ENCODE measurements at places on chromosomes 1 and 21.

GRCh38 chr1:162720996-162721395, 69.5 kb upstream of the HSD17B7 start:
- no peak for DNase-seq

DNA sequence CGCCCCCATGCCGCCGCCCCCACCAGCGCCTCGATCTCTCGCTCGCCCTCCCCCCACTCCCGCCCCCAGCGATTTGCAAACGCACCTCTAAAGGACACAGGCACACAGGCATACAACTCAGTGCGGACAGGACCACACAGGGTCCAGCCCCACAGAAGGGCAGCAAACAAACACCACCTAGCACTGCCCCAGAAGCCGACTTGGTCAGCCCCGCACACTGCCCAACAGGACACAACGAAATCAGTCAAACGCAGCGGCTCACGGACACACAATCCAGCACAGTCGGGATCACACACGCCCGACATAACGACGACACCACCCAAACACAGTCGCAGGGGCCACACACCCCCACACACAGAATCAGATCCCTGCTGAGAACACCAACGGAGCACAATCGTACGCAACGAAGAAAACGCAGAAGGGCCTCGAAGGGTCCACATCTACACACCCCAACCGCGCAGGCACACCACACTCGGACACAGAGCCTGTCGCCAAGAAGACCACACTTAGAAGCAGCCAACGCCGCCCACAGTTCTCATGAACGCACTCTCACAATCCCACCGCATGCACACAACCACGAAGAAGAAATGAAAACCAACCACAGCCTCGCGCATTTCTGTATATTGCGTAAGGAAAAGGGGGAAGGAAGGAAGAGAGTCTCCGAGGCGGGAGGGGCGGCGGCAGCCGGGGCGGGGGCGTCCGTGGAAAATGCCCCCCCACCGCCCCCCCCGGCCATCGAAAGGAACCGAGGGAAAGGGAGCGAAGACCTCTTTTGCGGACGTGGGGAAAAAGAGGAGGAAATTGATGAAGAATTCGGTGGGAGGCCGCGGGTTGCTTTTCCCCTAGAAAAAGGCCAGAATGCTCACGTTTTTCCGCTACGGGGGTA, 481 bp downstream of the TAL1 start:
- no peak for DNase-seq

DNA sequence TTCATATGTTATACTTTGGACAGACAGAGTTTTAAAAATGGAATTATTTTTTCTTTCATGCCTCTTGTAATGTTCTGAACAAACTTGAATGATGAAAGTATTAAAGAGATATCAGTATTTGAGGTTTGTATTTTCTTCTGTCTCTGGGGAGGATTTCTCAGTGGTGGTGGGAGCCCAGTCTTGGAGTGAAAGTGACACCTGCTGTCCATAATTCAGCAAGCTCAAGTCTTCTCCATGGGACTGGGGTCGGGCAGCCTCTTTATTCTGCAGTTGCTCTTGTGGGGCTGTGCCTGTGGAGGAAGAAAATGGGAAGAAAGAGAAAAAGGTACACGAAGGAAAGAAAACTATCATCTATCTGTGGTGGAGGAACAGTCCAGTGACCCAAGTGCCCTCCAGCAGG, 56.1 kb downstream of the SMYD2 start:
- DNase-seq = no peak

GRCh38 chr1:53590531-53591515, 131.6 kb downstream of the DMRTB1 start:
- DNase-seq = no peak

DNA sequence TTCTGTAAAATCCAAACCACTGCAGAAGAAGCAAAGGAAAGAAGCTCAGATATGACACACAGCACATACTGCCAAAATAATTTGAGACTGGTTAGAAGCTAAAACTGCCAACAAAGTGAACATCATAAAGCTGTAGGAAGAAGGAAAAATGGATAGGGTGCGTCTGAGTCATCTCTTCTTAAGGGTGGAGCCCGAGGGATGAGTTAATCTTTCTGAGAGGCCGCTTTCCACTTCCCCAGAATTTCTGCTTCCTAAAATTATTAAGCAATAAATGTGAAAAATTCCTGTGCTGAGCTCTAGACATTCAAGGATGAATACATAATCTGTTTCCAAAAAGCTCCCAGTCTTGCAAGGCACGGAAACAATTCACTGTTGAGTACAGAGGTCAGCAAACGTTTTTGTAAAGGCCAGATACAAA, 20.1 kb downstream of the PPT1 start:
- peak; percentile 43 for DNase-seq

- DNase-seq = no peak
Observed at GRCh38 chr1:41427916-41428737, 56.4 kb downstream of the EDN2 start.

DNA sequence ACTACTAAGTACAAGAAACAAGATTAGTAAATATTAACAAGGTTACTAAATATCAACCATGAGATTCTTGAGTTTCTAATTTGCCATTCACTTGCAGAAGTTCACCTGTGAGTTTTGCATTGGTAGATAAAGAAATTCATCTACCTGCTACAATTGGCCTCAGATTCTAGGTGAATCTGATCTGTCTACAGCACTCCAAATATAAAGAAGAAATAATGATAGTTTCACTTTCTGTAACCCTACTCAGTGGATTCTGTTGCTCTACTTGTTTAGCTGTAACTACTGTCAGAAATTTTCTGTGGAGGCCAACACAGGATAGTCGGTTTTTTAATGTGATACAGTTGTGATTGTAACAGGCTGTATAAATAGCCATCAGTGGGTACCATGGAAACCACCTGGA, 118.6 kb downstream of the NR5A2 start:
- no peak for DNase-seq

- DNase-seq = no peak
Observed at GRCh38 chr1:225063722-225064121, 134.2 kb downstream of the DNAH14 start.

- peak; percentile 82 for DNase-seq
Observed at GRCh38 chr1:117146575-117147340, 25.2 kb upstream of the TRIM45 start.

DNA sequence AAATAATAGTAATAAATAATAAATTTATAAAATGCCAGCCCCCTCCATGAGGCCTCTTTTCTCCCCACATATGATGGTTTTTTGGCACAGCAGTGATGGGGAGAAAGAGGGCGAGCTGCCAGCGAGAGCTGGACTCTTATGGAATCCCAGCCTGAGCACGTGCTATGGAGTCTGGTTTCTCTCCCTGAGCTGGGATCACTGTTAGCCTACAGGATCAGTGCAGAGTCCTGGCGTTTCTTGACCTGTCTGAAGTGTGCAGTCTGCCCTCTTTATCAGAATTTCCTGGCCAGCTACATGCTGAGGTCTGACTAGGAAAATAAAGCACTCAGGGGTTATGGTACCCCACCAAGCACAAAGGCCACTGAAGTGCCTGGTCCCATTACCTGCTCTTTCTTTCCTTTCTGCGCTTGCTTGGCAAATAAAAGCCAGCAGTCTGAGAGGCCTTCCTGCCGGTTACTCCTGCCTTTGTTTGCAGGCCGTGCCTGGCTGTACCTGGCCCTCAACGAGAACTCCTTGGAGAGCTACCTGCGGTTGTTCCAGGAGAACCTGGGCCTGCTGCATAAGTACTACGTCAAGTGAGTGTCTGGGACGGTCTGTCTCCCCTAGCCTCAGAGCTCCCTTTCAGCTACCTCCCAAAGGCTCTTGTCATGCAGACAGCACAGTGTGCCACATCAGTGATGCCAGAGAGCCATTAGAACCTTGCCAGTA, 18.5 kb upstream of the SLC25A34 start:
- DNase-seq = no peak

DNA sequence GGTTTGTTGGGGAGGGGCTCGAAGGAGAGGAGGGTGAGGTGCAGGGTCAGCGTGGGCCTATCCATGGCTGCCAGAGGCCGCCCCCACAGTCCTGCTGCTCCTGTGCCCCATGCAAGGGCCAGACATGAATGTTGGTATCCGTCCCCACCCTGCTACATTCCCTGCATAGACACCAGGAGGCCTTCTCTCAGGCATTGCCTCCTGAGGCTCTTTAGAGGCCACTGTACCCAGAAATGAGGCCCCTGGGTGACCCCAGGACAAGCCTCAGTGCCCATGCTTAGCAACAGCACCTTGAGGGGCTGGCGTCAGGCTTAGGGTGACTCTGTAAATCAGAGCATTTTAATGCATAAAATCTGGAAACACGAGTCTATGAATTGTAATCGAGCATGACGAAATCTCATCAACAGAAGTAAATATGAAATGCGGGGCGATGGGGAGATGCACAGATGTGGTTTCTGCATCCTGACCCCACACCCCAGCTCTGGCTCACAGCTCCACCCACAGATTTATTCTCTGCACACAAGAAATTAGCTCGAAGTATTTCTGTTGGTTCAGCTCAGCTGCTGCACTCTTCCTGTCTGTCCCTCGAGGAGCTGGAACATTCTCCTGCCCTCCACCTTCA, 124.0 kb upstream of the CSF3R start:
- DNase-seq = no peak

- no peak for DNase-seq
Observed at GRCh38 chr21:15291621-15292266, 226.9 kb upstream of the NRIP1 start.

- DNase-seq = no peak
Observed at GRCh38 chr1:178629252-178630154, 95.5 kb upstream of the RALGPS2 start.

DNA sequence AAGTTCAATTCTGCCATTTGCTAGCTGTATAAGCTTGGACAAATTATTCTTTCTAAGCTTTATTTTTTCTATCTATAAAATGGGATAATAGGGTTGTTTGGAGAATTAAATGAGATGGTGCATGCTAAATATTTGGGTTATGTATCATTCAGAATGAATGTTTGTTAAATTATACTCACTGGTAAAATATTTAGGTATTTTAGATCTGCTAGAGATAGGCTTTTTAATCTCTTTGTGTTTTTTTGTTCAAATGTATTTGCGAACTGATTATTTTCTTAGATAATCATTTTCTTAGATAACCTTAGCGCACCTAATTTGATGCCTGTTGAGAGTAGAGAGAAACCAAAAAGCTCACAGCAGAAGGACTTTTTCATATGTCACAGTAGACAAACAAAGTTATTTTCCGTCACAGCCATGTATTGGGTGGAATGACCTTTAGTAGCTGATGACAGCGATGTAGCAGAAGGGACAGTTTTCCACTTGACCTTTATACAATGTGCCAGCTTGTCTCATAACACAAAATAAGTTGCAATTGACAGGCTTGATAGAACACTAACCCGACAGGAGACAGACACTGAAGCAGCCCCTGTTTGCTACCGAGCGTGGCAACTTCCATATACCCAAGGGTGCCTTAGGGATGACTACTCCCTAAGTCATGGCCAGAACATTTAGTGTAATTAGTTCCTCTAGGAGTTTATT, 93.0 kb downstream of the DISC1 start:
- DNase-seq = no peak
